ENCODE measurements at places on chromosomes 7 and 10.

- no peak for DNase-seq
Observed at GRCh38 chr7:43943417-43944187, 17.4 kb downstream of the UBE2D4 start.

DNA sequence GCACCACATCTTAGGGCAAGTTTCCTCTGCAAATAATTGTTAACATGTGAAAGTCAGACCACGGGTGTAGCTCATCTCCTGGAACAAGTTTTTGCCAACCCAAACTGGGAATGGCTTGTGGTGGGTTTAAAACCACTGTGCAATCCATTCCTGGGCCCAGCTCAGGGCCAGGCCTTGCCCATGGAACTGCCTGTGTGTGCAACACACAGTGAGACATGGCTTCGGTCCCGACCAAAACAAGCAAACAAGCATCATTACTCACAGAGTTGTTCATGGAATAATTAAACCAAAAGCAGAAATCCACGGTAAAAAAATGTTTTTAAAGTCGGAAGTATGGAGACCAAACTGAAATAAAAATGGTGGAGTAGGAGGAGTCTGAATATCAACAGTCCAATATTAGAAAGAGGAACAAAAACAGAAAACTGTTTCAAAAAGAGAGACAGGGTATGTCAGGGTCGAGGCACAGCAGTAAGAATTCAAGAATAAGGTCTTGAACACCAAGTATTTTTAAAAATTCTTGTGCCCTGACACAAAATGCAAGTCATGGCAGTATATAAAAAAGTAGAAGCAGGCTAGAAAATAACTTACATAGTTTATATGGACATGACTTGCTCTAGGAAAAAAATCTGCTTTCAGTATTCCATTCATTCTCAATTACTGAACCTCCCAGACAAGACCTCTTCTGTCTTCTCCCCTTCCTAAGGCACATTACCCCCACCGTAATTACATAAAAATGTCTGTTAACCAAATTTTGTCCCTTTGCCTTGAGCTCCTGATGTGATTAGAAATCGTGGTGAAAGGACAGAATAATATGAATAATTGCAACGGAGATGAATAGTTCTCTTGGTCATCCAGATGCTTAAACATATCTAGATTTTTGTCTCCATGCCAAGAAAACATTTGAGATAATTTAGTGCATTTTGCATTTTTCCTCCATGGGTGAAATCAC, 88.4 kb downstream of the FAS start:
- DNase-seq, result no peak

DNA sequence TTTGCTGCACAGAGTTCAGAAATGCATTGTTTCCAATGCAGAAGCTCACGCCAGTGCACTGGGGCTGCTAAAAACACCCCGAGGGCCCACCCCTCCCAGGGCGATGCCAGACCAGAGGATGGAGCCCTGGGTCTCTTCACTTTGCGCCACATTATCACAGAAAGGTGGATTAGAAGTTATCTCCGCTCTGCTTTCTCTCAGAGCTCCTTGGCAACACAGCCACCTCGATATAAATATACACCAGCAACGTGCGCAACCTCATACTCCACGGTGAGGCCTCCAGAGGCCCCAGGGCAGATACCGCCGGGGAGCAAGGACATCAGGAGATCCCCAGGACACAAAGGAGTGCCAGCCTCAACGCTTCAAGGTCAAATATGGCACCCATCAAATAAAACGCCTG, 121.0 kb upstream of the TBX20 start:
- no peak for DNase-seq

GRCh38 chr10:112208997-112209396, 25.4 kb upstream of the GPAM start:
- no peak for DNase-seq

DNA sequence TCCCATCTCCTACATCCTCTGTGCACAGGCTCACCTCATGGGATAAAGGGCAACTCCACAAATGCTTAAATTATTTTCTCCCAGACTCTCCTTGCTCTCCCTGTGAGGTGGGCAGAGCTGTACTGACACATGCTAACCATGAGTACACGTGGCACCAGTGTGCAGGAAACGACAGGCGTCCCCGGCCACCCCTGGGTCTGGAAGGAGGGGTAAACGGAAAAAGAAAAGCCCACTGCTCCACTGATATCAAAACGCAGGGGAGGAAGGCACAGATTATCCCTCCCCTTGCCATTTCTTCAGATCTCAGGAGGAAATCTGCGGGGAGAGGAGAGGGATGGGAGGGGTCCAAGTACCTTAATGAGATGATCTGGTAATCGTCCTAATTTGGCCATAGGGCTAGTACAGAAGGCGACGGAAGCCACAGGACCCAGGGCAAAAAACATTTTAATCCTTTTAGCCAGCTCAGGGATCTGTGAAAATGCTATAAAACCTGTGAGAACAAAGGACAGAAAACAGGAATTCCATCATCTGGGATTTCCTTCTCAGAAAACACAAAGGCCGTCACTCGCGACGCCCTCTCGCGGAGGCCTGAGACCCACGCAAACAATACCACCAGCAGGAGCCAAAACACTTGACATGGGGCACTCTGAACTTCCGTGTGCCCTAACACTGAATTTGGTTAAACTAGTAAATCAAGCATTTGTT, 17.8 kb upstream of the CH25H start:
- DNase-seq, result no peak

DNA sequence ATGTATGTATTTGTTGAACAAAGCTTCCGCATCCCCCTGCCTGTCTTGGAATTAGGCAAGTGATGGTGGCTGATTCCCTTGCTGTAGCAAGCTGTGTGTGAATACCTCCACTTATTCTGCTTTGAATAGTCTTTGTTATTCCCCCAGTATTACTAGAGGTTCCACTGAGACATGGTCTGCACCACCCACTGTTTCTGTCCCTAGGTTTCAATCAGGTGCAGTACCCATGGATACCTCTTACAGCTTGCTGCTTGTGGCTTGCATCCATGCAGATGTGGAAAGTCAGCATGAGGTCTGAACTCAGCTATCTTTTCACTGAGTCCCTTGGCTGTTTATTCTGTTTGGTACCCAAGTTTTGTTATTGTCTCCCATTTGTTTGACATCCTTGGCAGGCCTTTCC, 447.4 kb downstream of the GRM8 start:
- no peak for DNase-seq

DNA sequence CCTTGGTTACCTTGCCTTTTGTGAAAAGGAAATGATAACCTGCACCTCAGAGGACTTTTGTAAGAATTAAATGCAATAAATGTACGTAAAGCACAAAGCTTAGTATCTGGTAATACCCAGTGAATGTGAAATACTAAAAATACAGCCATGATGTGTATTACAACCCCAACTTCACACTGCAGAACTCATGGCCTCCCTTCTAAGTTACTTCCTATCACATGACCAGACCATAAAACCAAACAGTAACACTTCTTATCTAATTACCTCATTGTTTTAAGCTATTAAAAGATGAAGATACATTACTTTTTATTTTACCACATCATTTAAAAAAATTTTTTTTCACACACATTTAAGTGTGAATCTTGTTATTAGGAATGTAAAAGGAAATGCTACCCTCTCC, 29.0 kb downstream of the VPS41 start:
- no peak for DNase-seq

- peak; percentile 40 for DNase-seq
Observed at GRCh38 chr10:23293145-23293724, 51.4 kb downstream of the C10orf67 start.

GRCh38 chr7:18995811-18996426, 121.5 kb downstream of the TWIST1 start:
- DNase-seq, result no peak

DNA sequence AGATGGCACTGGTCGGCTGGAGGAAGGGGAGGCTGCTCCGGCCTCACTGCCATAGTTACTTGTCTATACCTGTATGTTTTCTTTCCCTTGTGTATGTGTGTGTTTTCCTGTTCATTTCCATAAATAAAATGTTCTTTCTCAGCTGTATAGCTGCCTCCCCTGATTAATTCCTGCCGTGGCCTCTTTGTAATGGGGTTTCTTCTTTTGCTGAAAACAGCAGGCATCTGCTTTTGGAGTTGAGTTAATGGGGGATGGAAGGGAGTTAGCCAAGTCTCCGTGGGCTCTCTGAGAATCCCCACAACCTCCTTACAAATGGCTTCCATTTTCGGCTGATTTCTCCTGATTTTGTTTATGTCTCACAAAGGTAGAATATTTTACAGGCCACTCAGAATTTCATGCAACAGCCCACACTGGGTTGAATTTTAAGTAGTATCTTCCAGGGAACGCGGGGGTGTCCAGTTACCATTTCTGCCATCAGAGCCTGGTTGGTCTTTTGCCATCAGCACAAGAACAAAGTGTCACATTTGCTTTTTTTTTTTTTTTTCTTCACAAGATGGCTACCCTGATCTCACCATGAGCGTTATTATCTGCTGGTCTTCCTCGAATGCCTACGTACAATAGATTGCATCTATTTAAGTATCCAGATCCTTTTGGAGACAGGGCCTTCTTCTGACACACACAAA, 88.1 kb upstream of the NRP1 start:
- peak; percentile 86 for DNase-seq

GRCh38 chr10:114246679-114247305, 7.7 kb downstream of the VWA2 start:
- DNase-seq, result no peak

DNA sequence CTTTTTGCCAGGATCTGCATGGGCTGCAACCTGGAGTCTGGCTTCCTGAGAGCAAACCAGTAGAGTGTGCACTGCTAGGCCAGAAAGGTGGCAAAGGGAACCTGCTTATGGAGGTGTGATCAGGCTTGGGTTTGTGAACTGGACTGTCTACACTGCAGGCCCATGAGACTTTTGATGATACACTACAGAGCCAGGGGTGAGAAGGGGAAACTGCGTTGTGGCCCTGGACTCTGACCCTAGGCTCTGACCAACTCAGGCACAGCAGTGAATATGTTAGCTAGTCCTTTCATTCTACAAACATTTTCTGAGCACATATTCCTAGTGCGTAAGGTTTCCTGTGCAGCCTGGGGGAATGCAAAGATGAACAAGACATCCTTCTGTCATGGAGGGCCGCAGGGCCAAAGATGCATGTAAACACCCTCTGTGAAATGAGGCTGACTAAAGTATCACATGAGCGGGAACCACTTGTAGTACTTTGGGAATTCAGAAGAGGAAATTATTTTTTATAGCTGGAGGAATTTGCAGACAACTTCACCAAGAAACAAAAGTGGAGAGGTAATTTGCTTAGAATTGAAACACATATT, 63.8 kb upstream of the HPS1 start:
- no peak for DNase-seq

- DNase-seq, result no peak
Observed at GRCh38 chr7:82530361-82530760, 86.8 kb upstream of the CACNA2D1 start.

- DNase-seq, result no peak
Observed at GRCh38 chr7:66758950-66759628, 18.6 kb downstream of the RABGEF1 start.

DNA sequence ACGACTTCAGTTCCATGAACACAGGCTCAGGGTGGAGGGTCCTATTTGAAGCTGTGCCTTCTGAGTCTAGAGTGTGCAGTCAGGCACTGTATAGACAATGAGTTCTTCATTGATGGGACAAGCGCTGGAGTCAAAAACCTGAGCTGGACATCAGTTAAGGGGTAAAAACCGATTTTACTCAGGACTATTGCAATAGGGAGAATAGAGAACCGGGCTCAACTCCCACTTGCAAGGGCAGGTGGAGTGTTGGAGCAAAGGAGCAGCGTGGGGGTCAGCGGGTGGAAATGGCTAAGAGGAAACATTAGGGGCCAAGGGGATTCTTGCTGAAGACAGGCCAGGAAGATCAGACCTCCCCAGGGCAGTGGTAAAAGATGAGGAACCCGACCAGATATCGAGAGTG, 28.5 kb downstream of the PRLHR start:
- no peak for DNase-seq

DNA sequence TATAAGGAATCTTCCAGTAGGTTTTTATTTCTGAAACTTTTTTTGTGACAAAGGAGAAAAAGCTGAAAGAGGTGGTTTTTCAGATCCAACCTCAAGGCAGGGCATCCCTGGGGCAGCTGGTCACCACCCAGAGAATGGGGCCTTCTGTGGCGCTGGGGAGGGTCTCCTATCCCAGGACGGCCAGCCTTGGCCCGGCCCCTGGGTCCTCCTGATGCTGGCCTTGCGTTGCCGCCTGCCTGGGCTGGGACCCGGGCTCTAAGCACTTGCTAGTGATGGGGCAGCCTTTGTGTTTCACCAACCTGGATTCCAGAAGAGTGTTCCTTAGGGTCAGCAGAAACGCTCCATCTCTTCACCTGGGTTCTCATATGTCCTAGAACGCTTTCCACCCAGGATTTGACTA, 16.3 kb downstream of the SHH start:
- no peak for DNase-seq

DNA sequence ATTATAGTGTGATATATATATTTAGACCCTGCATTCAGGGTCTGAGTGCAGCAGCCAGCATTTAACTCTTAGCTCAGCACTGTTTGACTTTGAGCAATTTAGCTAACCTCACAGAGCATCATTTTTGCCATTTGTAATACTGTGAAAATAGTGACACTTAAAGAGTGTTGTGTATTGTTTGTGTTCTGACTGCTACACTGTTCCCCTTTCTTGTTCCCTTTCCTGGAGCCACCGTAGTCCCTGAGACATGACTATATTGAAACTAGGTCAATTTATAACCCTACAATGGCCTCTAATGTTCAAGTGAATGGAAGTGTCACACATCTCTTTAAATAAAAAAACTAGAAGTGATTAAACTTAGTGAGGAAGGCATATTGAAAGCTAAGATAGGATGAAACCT, 20.3 kb upstream of the CD36 start:
- no peak for DNase-seq

GRCh38 chr7:113217314-113217713, 99.0 kb upstream of the SMIM30 start:
- peak; percentile 22 for DNase-seq

GRCh38 chr7:80770061-80770460, 131.6 kb downstream of the CD36 start:
- no peak for DNase-seq

- no peak for DNase-seq
Observed at GRCh38 chr10:100670828-100671479, 74.4 kb upstream of the PAX2 start.

All from NCI-H1092 treated with DMSO at 0.1 percent for 48 hours (cell line).